NCI-H2029 (cell line): ENCODE measurements at places on chromosomes 6 and 20.

DNA sequence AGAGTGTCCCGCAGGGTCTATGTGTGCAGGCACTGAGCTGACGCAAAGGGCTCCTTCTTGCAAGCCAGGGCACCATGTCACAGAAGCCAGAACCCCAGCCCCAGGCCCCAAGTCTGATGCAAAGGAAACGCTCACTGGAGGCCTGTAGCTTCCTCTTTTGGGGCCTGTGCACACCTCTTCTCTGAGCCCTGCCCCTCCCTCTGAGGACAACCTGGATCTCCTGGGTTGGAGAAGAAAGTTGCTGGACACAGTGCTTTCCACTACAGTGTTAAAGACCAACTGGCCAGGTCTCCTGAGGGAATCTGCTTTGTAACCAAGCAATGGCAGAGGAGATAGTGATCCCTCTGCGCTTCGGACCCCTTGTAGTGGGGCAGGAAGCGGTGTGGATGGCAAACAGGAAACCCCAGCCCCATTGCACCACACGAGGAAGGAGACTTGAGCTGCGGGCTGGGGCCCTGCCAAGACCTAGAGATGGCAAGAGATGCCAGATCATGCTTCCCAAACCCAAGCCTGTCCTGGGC lies 90.0 kb downstream of the PRND start:
- DNase-seq, result no peak

DNA sequence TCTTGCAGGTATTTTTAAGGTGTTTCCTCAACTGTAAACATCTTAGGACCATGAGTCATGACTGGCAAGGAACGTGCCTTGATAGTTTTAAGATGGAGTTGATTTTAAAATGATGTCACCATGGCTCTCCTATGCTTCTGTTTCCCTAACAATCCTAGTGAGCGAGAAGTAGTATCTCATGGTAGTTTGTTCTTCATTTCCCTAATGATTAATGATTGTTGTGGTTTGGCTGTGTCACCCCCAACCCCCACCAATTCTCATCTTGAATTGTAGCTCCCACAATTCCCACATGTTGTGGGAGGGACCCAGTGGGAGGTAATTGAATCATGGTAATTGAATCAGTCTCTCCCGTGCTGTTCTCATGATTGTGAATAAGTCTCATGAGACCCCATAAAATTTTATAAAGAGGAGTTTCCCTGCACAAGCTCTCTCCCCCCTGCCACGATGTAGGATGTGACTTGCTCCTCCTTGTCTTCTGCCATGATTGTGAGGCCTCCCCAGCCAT lies 16.8 kb upstream of the BNIP5 start:
- DNase-seq, result no peak

DNA sequence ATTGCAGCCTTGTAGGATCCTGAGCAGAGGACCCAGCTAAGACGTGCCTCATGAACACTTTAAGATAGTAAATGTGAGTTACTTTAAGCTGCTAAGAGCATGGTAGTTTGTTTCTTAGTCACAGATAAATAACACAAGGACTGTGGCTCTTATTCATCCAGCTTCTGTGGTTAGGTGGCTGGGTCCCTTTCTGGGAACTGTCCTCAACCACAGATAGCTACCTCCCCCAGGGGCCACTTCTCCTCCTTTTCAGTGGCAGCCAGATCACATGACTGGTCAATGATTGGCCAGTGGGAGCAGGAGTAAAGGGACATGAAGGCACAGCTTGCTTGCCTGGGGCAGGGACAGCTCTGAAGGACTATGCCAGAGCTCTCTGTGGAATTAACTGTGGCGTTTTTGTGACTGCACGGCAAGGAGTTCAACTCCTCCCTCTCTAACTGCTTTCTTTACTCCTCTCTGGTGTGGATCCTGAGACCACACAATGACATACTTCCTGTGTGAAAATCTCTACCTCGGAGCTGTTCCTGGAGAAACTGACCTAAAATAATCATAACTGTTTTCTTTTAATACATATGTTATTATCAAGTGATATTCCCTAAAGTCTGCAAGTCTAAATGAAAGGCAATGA lies 76.5 kb downstream of the NRN1 start:
- no peak for DNase-seq

- no peak for DNase-seq
These were observed 384.8 kb downstream of the ADGRB3 start for GRCh38 chr6:69019832-69020231.

DNA sequence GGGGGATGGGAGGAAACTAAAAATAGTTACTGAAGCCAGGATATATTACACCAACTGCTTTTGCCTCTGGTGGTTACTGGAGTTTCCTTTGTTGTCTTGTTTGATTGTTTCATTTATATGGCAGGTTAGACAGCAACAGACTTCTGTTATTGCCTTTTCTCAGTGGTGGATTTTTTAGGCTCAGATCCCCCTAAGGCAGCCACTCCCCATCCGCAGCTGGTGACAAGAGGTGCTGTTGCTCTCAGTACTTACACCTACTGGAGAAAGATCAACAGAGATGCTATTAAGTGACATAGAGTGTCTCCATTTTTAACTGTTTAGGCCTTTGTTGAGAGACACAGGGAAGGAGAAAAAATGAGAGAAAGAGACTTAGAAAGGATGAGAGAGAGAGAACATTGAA lies 552.1 kb downstream of the PKHD1 start:
- no peak for DNase-seq

DNA sequence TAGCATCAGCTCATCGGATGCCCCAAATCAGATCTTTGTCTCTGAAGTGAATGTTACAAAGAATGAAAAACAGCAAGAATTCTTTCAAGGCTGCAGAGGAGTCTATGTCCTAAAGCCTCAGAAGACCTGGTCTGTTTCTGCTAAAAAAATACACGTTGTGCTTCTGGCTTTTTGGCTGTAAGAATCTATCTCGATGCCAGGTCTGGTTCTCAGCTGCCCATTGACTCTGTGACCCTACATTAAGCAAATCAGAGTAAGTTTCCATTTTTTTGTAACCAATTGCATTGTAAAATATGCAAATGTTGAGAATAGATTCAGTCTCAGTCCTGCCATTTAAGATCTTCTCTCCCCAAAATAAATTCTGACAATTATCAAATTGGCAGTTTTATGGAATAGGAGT lies 705.4 kb downstream of the RFPL4B start:
- DNase-seq, result no peak

GRCh38 chr6:130366107-130367005 lies 539 bp downstream of the TMEM200A start:
- DNase-seq, result no peak

DNA sequence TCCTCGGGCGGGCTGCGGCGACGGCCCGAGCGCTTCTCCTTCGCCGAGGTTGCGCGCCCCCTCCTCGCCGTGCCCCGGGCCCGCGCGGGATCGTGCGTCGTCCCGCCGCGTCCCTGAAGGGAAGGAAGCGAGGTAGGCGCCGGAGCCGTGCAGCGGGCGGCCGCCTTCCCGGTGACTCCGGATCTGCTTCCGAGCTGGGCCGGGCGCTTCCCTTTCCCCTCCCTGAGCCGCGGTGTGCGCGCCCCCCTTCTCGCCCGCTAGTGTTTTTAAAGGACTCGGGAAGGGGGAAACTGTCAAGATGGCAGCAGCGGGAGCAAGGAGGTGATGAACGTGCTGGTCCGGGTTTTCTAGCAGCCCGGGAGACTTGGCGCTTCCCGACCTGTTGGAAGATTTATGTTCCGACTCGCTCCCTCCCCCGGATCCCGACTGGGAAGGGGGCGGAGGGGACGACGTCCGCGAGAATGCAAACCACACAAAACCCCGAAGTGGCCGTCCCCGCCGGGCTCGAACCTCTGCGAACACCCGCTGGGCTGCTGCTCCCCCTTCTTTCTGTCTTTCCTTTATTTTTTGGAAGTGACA lies 744 bp upstream of the FOXO3 start:
- DNase-seq, result peak; percentile 73

- DNase-seq, result no peak
These were observed 54.8 kb downstream of the CD164 start for GRCh38 chr6:109327491-109327890.

DNA sequence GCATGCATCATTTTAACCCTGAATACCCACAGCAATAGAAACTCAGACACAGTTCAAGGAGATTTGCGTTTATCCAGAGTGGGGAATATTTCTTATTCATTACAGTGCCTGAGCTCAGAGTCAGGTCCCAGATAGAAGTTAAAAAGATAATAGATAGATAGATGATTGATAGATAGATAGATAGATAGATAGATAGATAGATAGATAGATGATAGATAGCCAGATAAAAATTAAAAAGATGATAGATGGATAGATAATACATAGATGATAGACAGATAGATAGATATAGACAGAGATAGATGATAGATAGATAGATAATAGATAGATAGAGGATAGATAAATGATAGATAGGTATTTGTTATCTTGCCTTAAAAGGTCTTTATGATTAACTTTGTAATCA lies 184.7 kb downstream of the MYLK4 start:
- no peak for DNase-seq

DNA sequence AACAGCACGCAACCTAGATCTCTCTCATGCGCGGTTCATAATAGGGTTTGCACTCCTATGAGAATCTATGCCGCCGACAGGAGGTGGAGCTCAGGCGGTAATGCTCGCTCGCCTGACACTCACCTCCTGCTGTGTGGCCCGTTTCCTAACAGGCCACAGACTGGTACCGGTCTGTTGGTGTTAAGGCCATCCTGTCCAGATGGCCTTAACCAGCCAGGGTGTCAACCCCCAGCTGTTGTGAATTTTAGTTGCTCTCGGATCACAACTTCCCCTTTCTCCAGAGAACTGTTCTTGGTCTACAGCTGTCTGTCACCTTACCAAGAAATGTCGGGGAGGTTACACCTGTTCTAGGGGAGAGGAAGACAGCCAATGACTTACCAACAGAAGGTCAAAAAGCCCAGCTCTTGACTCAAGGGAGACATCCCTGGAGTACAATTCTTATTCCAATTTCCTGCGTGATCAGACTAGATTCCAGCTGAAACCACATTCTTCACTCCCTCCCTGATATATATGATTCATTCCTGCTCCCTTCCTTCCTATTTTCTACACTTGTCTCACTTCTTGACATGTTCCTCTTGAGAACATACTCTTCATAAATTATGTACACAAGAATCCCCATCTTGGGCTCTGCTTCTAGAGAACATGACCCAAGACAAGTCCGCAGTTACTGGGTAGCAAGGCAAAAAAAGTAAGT lies 23.1 kb upstream of the DNAAF9 start:
- no peak for DNase-seq

DNA sequence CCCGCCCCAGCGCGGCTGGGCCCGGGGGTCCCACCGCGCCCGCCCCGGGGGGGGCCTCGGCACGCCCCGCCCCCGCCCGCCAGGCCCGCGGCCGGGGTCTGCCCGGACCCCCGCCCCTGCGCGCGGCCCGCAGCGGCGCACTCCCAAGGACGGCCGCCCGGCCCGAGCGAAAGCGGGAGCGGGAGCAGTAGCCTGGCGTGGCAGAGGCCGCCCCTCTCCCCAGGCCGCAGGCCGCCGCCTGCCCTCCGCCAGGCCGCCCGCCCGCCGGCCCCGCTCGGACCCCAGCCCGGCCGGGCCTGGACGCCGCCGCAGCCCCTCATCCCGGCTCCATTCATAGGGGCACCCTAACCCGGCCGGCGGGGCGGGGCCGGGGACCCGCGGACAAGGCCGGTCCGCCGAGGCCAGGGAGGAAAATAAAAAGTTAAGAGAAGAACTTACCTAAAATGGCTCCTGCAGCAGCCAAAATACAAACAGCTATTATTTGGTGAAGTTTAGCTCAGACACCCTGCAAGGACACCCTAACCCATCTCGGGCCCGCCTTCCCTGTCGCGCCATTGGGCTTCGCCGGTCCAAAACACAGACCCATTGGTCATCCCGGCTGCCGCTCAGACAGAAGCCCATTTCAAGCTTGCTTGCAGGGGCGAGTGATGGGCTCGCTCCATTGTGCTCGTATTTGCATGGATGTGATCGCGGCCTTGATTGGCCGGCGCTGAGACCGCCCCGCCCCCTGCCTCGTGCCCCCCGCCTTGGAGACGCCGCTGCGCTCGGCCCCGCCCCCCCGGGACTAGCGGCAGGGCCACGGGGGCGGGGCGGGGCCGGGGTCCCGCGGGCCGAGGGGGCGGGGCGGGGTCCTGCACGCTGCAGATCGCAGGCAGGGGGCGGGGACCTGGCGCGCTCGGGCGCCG lies at the start of gene CHD6:
Gene CHD6, minus strand, starts transcription at position 476 of the 905 bp plus-strand sequence. CDS start 67,040 bp downstream, outside the sequence.
- peak; percentile 99 for DNase-seq

- no peak for DNase-seq
These were observed 156.1 kb downstream of the DLL1 start for GRCh38 chr6:170134471-170135440.

GRCh38 chr6:150622941-150623874 lies 23.5 kb downstream of the PLEKHG1 start:
- DNase-seq, result no peak

DNA sequence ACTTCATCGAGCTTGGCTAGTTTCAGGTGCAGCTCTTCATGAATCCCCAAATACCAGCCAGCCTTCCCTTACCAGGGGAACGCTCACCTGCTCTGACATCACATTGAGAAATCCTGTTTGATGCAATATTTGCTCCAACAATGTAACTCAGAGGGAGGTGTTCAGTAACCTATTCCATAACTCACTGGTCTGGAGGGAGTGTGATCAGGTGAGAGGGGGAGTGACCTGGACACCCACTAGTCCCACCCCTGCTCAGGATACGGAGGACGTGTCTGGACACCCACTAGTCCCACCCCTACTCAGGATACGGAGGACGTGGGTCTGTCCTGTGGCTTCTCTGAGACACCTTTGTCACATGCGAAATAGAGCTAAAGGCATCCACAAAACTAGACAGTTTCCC lies 70.3 kb downstream of the HUS1B start:
- DNase-seq, result peak; percentile 35

DNA sequence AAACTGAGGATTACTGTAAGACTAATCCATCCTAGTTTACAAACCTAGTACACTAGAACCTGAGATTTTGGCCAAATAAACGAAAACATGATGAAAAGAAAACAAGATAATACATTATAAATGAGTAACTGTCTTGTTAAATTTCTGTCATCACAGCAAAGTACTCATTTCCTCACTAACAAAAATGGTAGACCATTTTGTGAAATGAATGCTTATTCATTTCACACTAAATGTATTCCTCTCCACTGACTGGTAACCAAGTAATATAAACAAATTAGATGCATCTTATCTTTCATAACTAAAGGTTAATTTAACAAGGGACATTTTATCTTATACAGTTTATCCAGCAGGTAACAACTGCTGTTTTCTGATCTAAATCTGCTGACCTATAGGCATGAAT lies 143.7 kb downstream of the REV3L start:
- no peak for DNase-seq

- no peak for DNase-seq
These were observed 101.2 kb upstream of the COL21A1 start for GRCh38 chr6:56348578-56348977.

DNA sequence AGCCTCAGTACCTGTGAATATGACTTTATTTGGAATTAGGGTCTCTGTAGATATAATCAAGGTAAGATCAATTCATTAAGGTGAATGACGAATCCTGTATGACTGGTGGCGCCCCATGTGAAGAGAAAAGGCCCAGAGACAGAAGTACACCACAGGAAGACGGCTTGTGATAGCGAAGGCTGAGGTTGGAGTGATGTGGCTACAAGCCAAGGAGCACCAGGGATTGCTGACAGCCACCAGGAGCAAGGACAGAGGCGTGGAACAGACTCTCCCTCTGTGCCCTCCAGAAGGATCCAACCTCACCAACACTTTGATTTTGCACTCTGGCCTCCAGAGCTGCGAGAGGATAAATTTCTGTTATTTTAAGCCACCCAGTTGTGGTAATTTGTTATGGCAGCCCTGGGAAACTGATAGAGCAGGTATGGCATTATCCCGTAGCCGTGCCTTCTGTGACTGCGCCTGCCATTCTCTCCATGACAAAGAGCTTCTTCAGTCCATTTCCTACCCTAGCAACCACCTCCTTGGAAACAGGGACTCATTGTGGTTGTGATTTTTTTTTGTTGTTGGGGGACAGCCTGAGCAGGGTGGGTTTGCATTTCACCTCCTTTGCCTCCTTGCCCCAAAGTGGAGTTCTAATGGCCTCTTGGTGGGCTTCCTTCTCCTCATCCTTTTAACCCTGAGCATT lies 29.6 kb downstream of the PTK7 start:
- no peak for DNase-seq
